ENCODE measurements at places on chromosomes 7 and 10. TPM values are rescaled to one million over a fixed set of nuclear protein-coding genes. Genes with fewer than 3 reads are reported as not detected.

Gene SPDYE3
- not detected for total RNA-seq

Gene GPR158
- total RNA-seq = 5.5 TPM

Gene TUBB8
- not detected for total RNA-seq

Gene EEPD1
- total RNA-seq = 2.5 TPM

Gene TBX20
- total RNA-seq = 2.2 TPM

Gene OR2A1
- total RNA-seq = not detected

Gene GIMAP2
- 3.8 TPM for total RNA-seq

Gene RNLS
- total RNA-seq = not detected

Gene ANKRD7
- not detected for total RNA-seq

Gene IGF2BP3
- total RNA-seq = 146 TPM

Gene GNAT3
- not detected for total RNA-seq

Gene MRC1
- total RNA-seq = not detected

Measured in A375 (cell line).